ENCODE measurements at places on chromosomes 4 and X. TPM values are rescaled to one million over a fixed set of nuclear protein-coding genes. Genes with fewer than 3 reads are reported as not detected.

Gene DGAT2L6
- not detected for total RNA-seq

DNA sequence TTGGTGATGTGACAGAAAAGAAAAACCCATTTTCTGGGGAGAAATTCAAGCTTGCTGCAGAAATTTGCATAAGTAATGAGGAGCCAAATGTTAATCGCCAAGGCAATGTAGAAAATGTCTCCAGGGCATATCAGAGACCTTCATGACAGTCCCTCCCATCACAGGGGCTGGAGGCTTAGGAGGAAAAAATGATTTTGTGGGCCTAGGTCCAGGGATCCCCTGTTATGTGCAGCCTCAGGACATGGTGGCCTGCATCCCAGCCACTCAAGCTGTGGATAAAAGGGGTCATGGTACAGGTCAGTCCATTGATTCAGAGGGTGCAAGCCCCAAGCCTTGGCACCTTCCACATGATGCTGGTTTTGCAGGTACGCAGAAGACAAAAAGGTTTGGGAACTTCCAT is 90.7 kb downstream of the TGIF2LX start:
- no peak for DNase-seq

DNA sequence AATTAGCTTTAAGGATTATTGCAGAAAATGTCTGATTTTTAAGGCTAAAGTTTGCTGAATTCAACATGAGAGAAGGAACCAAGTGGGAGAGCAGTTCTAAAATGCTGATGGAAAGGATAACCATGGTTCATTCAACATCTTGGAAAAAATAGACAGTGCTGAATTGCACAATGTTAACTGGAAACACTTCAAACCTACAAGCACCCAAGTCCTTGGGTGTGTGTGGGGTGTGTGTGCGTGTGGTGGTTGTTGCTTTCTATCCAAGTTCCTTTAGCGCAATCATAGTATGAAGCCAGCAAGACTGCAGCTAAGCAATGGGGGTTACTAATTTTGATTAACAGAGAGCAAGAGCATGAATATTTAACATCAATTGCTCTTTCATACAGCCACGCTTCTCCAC is 29.3 kb upstream of the SCOC start:
- DNase-seq: peak; percentile 40

GRCh38 chr4:57494821-57495220 is 384.6 kb upstream of the IGFBP7 start:
- no peak for DNase-seq

DNA sequence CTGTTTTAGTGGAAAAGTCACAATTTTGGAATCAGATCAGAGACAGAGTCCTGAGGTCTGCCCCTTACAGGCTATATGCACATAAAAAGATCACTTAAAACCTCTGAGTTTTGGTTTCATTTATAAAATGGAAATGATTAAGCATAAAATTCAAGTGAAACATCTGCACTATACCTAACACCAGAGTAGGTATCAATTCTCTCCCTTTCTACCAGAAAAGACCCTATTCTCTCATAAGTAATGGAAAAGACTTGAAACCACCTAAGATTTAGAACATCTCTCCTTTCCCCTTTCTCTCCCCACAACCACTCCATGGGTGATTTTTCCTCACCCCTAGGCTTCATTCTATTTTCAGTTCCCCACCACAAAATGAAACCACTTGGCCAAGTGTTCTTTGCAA is 907 bp downstream of the LHFPL1 start:
- no peak for DNase-seq
